COR-L47 (cell line): ENCODE measurements at places on chromosomes 16 and 17.

- no peak for DNase-seq
These were observed 22.4 kb downstream of the CES1 start for GRCh38 chr16:55810451-55810961.

GRCh38 chr16:57898961-57899360 is 72.0 kb downstream of the CNGB1 start:
- no peak for DNase-seq

DNA sequence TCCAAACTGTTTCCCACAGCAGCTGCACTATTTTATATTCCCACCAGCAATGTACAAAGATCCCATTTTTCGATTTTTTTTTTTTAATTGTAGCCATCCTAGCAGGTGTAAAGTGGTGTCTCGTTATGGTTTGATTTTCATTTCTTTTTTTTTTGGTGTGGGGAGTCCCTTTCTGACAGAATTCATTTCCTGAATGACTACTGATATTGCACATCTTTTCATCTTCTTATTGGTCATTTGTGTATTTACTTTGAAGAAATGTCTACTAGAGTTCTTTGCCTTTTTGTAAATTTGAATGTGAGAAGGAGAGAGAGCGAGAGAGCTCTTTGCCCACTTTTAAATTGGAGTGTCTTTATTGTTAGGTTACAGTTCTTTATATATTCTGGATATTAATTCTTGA is 14.0 kb downstream of the CYB5B start:
- no peak for DNase-seq

DNA sequence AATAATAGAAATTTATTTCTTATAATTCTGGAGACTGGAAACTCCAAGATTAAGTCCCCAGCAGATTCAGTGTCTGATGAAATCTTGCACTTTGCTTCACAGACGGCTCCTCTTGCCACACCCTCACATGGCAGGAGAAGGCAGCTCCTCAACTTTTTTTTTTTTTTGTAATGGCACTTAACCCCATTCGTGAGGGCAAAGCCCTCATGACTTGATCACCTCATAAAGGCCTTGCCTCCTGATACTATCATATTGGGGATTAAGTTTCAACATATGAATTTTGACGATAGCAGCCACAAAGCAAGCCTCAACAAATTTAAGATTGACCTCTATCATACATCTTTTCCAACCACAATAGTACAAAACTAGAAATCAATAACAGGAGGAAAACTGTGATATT is 42.3 kb upstream of the CDYL2 start:
- DNase-seq, result no peak

DNA sequence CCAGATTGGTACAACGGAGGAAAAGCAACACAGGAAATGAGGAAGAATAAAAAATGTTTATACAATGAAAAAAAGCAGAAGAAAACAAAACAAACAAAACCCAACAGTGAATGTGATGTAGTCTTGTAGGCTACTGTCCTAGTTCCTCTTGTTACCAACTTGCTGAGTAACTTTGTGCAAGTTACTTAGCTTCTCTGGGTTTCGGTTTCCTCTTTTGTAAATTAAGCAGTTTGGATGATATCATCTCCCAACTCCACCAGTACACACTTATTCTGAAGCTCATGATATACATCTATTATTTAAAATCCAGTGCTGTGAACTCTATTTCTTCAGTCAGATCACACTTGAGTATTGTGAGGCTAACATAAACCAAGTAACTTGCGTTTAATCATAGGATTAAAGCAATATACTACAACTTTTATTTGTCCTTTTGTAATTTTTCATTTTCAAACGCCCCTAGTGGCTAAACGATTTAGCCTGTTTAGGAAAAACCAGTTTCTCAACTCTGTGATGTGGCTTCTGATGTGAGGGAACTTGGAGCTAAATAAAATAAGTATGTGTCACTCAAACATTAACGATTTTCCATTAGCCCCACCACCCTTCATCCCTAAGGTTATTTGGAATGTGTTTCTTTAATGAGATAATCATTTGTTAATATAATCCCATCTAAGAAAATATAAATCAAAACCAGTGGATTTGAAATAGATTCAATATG is 1.4 kb upstream of the UNK start:
- peak; percentile 62 for DNase-seq

DNA sequence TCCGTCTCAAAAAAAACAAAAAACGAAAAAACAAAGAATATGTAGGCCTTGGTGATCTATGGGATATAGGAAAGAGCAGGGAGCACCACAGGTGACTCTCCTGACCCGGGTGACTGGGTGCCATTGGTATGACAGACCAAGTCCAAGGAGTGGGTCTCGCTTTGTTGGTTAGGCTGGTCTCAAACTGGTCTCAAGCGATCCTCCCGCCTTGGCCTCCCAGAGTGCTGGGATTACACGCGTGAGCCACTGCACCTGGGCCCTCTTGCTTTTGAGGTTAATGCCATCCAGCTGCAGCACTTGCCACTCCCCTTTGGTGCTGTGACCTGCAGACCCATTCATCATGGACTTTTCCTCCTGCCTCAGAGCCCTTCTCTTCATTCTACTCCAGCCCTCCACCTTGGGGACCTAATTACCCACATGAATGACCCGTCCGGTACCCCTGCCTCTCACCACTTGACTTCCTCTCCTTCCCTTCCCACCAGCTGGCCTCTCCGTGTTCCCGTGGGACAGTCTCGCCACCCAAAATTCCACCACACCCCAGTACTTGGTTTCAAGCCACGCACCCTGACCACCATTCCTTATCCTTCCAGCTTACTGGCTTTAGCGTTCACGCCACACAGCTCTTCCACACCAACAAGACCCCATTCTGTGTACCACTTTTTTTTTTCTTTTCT is 3.2 kb upstream of the UBE2G1 start:
- no peak for DNase-seq

DNA sequence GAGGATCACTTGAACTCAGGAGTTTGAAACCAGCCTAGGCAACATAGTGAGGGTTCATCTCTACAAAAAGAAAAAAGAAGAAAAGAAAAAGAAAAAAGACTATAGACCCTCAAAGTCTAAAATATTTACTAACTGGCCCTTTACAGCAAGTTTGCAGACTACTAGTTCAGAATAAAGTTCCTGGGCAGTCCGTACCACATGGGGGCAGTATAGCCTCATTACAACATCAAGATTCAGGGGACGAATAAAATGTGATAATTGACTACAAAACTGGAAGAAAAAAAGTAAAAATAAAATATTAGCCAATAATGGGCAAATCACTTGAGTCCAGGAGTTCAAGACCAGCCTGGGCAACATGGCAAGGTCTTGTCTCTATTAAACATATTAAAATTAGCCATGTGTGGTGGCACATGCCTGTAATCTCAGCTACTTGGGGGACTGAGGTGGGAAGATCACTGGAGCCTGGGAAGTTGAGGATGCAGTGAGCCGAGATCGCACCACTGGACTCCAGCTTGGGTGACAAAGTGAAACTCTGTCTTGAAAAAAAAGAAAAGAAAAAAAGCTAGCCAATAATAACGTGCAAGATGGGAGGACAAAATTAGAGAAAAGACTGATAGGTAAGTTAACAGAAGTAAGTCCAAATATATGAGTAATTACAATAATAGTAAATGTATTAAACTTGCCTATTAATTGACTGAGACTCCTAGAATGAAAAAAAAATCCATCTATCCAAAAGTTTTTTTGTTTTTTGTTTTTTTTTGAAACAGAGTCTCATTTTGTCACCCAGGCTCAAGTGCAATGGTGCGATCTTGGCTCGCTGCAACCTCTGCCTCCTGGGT is 129.4 kb upstream of the SEC14L1 start:
- peak; percentile 35 for DNase-seq

- no peak for DNase-seq
These were observed 14.2 kb upstream of the PEMT start for GRCh38 chr17:17605729-17606088.

DNA sequence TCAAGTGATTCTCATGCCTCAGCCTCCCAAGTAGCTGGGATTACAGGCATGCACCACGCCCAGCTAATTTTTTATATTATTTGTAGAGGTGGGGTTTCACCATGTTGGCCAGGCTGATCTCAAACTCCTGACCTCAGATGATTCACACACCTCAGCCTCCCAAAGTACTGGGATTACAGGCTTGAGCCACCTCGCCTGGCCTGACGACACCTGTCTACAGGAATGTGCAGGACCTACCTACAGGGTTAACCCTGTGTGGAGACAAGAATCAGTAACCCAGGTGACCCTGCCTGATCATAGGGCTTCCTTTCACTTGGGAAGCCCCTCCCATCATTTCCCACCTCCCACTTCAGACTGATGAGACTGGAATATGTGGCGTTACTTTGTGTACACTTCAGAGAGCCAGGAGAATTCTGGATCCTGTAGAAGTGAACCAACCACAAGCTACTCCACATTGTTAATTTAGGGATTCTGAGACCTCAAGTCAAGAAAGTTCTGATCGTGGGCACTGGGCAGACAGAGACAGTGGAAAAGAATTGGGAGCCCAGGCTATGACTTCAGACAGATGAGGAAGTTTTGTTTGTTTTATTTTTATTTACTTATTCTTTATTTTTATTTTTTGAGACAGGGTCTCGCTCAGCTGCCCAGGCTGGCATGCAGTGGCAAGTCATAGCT is 5.7 kb upstream of the MILR1 start:
- DNase-seq, result no peak

- DNase-seq, result no peak
These were observed 19.3 kb downstream of the DCAKD start for GRCh38 chr17:45032174-45032541.

- DNase-seq, result no peak
These were observed at the start of gene SOX8 for GRCh38 chr16:981695-982144. Gene SOX8 (plus strand): TSS chr16:981770. CDS start chr16:981923, 153 bp downstream.

DNA sequence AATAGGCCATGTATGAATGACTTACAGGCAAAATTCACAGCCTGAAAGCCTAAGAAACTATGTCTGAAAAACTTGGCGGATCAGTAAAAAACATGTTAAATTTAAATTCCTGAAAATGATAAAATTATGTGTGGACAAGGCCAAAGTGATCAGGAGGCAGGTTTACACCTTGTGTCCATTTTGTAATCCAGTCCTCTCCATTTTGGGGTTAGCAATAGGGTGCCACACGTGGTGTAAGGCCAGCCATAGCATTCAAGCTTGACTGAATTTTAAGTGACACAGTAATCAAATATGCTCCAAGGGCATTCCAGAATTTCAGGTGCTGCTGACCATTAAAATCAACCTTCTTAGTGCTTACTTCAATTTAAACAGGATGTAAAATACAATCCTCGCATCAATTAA is 2.7 kb downstream of the RNF43 start:
- no peak for DNase-seq

DNA sequence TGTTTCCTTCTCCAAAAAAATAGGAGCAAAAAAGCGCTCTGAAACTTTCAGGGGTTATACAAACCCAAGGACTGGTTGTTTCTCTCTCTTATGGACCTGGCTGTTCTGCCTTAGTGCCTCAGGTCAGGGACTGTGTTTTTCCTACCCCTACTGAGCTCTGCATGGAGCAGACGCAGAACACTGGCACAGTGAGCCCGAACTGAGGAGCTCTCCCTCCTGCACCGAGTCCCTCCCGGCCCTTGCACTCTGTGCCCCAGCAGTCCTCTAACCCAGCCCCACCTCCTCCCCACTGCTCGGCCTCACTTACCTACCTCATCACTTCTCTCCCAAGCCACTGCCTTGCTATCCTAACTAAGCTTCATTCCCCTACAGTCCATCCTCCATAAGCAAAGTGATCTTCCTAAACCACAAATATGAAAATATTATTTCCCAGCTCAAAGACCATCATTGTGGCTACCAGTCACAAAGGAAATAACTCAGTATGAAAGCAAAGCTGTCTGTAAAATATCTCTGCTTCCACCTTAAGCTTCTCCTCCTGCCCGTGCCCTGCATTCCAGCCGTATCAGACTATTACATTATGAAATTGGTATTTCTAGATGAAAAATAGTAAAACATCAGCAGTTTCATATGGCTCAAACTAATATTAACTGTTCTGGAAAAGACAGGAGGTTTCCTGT is 13.6 kb downstream of the MEIOB start:
- DNase-seq, result no peak

DNA sequence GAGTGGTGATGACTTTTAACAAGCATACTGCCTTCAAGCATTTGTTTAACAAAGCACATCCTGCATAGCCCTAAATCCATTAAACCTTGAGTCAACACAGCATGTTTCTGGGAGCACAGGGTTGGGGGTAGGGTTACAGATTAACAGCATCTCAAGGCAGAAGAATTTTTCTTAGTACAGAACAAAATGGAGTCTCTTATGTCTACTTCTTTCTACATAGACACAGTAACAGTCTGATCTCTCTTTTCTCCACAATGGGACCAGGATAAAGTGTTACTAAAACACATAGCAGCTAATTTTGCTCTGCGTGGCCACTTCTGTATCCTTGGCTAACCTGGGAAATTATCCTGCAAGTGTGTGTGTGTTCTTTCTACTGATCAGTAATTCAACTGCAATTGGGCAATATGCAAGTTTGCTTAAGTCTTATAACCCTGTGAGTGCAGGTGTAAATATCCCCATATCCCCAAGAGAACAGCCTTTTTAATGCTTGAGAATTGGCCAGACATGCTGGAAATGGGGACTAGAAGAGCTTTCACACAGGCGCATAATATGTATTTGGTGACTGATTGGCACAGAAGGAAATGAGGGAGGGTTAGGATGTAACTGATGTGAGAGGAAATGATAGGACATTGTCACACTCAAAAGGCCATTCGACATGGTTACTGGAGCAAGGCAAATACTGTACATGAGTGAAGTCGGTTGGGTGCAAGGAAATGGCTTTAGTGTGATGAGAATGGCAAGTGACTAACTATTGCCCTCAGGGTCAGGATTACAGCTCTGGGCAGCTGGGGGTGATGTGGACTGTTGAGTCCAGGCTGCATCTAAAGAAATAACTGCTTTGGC is 10.8 kb upstream of the ANKS4B start:
- DNase-seq, result no peak

DNA sequence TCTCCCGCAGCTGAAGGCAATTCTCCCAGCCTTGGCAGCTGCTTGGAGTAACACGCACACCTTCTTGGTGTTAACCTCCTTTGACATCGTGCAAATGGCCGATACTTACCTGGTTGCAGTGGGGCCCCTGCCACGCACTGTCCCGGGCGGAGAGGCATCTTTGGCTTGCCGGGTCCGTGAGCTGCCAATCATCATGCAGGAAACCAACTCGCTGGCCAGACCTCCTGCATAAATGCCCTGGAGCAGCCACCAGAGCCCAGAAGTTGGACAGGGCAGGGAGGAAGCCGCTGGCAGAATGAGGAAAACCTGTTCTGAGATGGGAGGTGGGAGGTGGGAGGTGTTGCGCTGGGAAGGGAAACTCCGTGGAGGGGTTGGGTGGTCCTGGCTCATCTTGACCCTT is 41.7 kb upstream of the CREBBP start:
- no peak for DNase-seq
